H4 (cell line): ENCODE measurements at places on chromosomes 6 and 20. TPM values are rescaled to one million over a fixed set of nuclear protein-coding genes. Genes with fewer than 3 reads are reported as not detected.

The FAM209B gene
- total RNA-seq = not detected in 2 replicates

The BPIFB2 gene
- total RNA-seq = not detected in 2 replicates

The BPIFB1 gene
- 0.56 and 0.76 TPM in 2 replicates for total RNA-seq

DNA sequence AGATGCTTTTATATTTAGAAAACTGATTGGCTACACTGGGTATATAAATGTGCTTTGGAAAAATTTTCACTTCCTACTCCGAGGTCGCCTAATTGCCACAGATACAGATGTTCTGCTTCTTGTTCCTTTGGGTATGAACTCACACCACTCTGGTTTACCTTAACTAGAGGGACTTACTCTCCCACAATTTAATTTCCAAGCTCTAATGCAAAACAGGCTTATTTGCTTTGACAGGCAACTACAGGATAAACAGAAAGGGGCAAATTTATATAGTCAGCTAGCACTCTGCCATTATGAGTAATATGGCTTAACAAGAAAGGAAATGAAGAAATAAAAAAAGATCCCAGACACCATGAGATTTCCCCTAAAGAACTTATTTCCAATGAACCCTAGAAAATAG, 156.9 kb upstream of the ZFP64 start:
- DNase-seq = no peak

DNA sequence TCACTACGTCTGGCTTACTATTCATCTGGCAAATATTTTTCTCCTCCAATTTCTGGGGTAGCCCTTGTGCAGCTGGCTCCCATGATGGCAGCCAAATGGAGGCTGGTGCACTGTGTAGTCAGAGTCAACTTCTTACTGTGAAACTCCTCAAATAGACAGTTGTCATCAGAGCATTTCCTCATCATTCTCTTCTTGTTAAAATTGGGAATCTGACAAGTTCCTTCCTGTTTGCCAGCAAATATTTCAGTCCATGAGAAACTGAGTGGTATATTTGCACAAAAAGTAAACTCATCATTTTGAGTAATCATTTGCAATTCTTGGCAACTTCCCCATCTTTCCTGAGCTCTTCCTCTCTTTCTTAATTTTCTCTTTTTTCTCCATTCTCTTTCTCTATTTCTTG, 394.9 kb upstream of the RGS17 start:
- DNase-seq = no peak

- DNase-seq = peak; percentile 53
Measured at GRCh38 chr6:132919045-132919860, 104.9 kb downstream of the RPS12 start.
